Stimulated activated CD4-positive, alpha-beta T cell treated with anti-CD3 and anti-CD28 coated beads, Interleukin-15, amount 100 ng/mL, for 48 hours (primary cell): ENCODE measurements at places on chromosomes 16 and 17.

GRCh38 chr17:8122924-8123694 is 797 bp downstream of the HES7 start:
- DNase-seq = no peak

- no peak for DNase-seq
Measured at GRCh38 chr17:62625870-62626200, 1.6 kb upstream of the MRC2 start.

- DNase-seq = no peak
Measured at GRCh38 chr16:29862383-29862883, 593 bp downstream of the CDIPT start.

DNA sequence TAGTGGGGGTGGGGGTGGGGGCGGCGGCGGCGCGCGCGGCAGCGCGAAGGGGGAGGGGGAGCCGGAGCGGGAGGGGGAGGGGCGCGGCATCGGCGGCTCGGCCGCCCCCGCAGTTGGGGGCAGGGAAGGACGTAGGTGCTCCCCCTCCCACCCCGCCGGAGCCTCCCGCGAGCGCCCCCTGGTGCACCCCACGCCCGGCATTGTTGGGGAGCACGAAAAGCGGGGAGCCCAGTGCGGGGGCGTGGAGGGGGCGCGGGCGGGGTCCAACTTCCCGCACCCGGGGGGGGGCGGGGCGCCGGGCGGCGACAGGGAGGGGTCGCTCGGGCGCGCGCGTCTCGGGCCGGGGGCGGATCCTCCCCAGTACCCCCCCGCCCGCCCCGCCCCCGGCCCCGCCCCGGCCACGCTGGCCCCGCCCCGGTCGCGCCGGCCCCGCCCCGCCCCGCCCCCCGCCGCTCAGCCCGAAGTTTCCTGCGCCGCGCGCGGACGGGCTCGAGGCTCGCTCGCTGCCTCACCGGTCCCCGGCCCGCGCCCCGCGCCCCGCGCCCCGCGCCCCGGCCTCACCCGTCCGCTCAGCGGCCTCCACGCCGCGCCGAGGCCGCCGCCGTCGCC is at the start of gene CACNA1H:
Gene CACNA1H, plus strand, starts transcription at position 456 of the 609 bp plus-strand sequence. CDS start 632 bp downstream, outside the sequence.
- DNase-seq = peak; percentile 13

DNA sequence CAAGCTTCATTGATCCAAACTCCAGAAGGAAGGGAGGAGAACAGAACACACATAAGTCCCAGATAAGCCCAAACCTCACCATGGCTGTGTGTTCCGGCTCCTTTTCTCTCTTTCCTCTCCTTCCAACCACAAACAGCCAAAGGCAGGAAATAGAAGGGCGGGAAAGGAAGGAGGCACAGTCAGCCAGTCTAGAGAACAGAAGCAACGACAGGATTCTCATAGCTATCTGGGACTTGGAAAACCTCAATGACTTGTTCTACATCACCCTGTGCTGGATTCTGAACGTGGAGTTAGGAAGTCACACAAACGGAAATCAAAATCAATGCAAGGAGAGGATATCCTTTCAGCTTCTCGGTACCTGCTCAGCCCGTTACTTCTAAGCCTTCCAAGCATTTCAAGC is 9.0 kb downstream of the CRK start:
- DNase-seq = no peak

- no peak for DNase-seq
Measured at GRCh38 chr17:48282303-48282702, 147.7 kb downstream of the SKAP1 start.

GRCh38 chr16:79107301-79107700 is 493.2 kb downstream of the MAF start:
- DNase-seq = no peak

DNA sequence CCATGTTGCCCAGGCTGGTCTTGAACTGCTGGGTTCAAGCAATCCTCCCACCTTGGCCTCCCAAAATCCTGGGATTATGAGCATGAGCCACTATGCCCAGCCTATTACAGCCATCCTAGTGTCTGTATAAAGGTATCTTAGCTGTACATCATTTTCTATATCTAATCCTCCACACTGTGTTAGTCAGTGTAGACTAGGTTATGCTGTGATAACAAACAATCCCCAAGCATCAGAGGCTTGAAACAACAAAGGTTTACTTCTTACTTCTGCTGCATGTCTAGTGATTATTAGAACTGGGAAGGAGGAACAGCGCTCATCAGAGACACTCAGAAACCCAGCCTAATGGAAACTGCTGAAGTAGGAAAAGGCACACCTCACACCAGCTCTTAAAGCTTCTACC is 68.1 kb downstream of the ERCC4 start:
- no peak for DNase-seq

GRCh38 chr17:55318081-55318480 is 53.3 kb downstream of the HLF start:
- no peak for DNase-seq

DNA sequence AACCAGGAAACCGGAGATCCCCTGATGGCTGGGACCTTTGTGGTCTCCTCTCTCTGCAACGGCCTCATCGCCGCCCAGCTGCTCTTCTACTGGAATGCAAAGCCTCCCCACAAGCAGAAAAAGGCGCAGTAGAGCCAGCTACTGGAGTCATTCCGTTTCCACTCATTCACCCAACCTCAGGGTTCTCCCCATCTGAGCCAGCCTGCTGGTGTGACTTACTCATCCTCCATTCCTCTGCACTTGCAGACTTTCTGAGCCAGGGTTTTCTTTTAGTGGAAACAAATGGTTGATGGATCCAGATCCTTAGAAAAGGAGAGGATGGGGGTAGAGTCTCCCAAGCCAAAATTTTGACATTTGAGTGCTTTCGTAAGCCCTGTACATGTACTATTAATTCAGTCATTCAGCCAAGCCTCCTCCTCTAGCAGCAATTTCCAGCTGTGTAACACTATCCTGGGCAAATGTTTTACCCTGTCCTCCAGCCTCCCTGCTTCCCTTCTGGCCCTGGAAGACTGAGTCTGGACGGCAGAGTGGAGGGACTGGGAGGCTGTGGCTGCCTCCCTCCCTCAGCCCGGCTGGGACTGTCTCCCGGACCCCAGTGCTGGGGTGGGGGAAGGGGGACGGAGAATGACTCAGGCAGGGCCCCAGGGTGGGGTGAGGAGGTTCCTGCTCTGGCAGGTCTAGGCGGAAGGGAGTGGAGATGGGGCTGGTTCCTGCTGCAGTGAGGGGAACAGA is 2.3 kb downstream of the SOX15 start:
- DNase-seq = no peak

GRCh38 chr17:39903158-39903884 is 15.1 kb downstream of the GSDMB start:
- DNase-seq = no peak

GRCh38 chr17:61477204-61477834 is 25.1 kb downstream of the TBX4 start:
- DNase-seq = no peak
